Left cardiac atrium (tissue), 4 donors: ENCODE measurements at places on chromosomes 2 and 18. TPM values are rescaled to one million over a fixed set of nuclear protein-coding genes. Genes with fewer than 3 reads are reported as not detected.

DNA sequence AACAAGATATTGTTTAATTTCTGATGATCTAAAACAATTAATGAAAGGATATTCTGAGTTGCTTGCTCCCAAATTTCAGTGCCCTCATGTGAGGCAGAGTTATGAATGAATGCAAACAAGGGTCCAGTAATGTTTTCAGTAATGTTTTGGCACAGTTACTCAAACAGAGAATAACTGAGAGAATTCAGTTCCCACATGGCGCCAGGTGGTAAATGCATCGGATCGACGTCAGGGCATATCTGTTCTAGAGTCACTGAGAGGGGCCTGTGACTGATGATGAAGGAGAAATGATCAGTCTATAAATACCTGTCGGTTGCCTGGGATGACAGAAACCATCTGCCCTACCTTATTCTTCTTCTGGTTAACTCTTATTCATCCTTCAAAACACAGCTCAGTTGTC is 81.4 kb downstream of the KCNS3 start:
- DNase-seq, result no peak

The DAW1 gene
- 0.21 TPM for total RNA-seq

The SOWAHC gene
- total RNA-seq, result 3.9 TPM

DNA sequence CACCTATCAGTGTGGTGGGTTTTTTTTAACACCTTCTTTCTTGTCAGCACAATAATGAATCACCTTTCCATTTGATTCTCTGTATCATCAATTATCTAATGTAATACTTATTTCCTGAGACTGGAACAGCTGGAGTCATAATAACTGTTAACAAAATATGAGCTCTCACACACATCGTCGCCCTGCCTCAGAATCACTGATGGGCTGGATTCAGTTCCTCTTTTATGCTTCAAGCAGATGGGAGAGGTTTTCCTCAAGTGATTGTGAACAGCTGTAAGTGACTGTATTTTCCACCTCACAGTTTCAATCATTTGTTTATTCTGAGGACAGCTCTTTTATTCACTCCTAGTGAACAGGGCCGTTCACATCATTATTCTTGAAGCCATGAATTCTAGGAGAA is 330.2 kb downstream of the DSC3 start:
- no peak for DNase-seq

GRCh38 chr2:200065477-200065876 is 110.1 kb downstream of the MAIP1 start:
- no peak for DNase-seq

- DNase-seq, result no peak
These were observed 83.1 kb downstream of the VWA3B start for GRCh38 chr2:98170076-98170475.

DNA sequence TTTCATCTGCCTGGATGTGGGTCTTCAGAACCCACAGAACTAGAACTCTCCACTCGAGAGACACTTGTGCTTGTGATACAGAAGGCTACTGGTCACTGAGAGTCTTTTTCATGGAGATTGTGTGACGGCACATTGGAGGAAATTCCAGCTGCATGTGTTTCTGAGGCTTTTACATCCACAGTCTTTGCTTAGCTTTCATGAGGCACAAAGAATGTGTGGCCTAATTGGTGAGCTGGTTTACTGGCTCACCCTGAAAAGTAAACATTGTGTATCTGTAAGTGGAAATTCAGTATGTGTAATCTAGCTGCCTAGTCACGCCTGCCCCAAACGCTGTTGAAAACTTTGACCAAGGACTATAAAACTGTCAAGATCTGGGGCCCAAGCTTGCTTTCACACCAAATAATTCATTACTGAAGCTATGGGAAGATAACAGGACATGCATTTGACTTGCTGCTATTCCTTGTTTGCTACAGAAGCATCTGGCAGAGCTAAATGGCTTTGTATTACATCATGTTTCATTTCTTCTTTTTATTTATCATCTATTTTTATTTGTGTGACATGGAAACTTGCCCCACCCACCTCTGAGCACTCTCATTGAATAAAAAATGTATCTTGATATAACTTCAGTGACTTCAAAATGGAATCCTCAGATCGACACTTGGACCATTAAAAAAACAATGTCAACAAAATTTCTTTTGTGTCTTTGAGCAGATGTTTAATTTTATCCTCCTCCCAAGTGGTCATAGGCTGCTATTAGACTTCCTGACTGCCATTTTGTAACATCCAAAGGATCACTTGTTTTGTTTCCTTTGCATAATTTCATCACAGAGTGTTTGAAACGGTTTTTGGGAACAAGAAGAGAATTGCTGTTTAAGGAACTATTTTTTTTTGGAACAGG is 80.2 kb downstream of the EFEMP1 start:
- no peak for DNase-seq

DNA sequence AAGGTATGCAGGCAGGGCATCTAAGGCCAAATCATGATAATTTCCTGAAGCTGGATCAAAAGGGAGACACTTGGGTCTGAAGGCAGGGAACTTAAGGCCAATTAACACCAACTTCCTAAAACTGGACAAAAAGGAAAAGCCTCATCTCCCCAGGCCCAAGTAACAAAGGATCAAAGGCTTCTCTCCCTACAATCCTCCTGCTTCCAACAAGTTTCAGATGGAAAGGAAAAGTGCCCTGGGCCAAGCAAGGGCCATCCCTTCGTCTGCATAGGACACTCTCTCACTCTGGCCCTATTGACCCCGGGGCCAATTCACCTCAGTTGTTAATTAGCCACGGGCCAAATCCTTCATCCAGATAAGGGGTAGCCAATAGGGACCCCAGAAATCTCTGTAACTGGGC is 1335.8 kb upstream of the CDH2 start:
- no peak for DNase-seq

The SERPINB2 gene
- total RNA-seq, result not detected

DNA sequence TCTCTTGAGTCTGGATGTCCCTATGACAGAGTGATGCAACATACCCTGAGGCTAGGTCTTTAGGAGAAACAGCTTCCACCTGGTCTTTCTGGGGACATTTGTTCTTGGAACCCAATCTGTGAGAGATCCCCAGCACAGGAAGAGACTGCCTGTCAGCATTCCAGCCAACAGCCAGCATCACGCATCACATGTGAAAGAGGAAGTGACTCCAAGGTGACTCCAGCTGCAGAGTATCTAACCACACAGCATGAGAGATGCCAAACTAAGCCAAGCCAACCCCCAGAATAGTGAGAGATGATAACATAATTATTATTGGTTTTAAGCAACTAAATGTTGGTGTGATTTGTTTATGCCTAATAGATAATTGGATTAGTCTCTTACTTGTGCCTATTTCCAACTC is 35.7 kb downstream of the C18orf63 start:
- DNase-seq, result no peak

DNA sequence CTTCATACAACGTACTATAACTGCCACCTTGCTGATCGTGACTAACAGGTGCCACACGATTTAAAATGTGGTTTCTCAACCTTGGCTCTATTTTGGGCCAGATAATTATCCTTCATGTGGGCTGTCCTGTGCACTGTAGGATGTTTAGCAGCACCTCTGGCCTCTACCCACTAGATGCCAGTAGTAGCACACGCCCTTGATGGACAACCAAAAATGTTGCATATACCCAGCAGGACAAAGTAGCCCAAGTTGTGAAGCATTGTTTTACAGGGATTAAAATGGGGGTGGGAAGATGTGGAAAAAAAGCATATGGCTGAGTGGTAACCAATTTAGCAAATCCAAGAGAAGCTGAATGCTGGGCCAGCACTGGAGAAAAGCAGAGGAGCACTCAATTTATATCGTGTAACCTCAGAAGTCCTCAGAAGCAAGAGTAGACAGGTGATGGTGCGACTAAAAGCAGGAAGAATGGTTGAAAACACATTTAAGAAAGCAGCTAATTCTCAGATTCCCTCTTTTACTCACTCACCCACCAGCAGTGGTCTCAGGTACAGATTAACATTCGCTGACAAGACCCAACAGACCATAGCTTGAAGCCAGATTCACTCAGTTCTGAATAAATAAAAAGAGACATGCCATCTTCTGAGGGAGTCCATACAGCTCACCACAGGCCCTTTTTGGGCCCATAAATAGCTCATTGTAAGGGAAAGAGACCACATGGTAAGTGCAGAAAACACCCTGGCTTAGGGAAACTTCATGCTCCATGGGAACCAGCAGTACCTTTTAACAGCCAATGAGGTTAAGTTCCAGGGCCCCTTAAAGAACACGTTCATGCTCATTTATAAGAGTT is 50.6 kb downstream of the RAPH1 start:
- no peak for DNase-seq

- no peak for DNase-seq
These were observed 131.6 kb downstream of the GAREM1 start for GRCh38 chr18:32339045-32339444.

- DNase-seq, result no peak
These were observed 14.9 kb upstream of the ANO7 start for GRCh38 chr2:241173557-241173956.

The ERCC3 gene
- 22.1 TPM for total RNA-seq

DNA sequence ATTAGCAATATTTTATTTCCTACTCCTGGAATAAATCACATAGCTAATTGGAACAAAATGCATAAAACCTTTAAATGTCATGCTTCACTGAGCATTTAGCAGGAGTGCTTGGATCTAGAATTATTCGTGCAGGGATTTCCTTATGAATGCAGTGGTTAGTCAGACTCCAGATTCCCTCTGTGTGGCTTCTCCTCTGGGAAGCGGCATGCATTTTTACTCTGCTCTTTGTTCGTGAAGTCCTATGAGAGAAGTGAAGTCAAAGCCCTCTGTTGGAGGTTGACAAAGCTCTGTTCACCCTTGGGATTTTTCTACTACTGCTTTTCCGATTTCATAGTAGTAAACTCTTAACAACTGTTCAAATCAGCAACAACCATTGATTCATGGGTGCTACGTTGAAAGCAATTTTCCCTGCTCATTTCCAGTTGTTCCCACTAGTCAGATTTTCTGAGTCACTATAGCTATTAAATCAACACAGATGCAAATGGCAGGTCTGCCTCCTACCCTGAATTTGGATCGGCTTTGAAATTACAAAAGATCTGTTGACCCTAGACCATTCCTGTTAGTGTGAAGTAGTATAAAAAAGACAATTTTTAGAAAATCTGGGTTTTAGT is 461.7 kb downstream of the STK39 start:
- no peak for DNase-seq

The UGT1A8 gene
- total RNA-seq, result not detected

DNA sequence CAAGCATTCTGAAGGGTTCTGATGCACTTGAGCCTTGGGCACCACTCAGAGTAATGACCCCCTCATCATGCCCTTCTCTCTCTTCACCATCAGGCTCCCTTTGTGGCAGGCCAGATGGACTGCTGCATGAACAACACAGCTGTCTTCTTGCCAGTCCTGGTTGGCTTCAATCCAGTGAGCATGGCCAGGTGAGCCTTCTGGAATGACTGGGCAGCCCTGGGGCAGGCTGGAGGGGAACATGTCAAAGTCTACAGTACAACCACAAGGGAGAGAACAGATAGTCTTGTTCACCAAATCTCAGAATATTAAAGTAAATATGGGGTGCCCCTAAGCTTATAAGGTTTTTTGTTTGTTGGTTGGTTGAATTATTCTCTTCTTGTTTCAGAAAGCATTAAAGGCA is 4.4 kb downstream of the GCKR start:
- no peak for DNase-seq
